Adrenal gland (tissue), 19 donors: ENCODE measurements at places on chromosomes 13 and 19.

- peak; percentile 81 for DNase-seq
Measured at GRCh38 chr19:6738787-6739389, 592 bp upstream of the TRIP10 start.

- DNase-seq: no peak
Measured at GRCh38 chr13:66139701-66140100, 1090.4 kb downstream of the PCDH9 start.

DNA sequence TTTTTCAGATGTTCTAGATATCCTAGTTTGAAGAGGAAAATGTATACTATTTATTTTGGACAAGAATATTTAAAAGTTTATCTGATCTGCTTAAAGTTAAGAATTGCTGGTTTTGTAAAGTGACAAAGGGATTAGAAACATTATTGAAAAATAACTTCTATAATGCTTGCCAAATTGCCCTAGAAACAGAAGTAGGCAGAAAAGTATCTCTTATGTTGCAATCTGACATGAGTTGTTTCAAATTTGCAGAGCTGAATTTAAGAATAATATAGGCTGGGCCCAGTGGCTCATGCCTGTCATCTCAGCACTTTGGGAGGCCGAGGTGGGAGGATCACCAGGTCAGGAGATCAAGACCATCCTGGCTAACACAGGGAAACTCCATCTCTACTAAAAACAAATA, 777.1 kb downstream of the LIG4 start:
- no peak for DNase-seq

DNA sequence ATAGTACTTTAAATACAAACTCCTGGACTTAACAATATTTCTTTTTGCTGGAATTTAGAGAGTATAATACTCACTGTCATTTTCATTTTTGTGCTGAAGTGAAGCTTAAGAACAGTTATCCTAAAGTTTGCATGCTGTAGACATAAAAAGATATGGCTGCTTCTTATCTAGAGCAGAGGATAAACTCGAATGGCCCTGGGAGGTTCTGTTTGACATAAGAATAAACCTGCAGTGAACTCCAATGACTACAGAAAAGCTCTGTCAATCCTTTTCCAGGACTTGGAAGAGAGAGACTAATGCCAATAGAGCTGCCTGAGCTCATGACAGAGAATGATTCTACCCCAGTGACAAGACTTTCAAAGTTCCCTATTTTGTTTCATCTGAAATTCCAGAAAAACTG, 1017.8 kb upstream of the MIR17HG start:
- no peak for DNase-seq

GRCh38 chr19:47444388-47444821, 25.1 kb upstream of the MEIS3 start:
- DNase-seq: no peak

DNA sequence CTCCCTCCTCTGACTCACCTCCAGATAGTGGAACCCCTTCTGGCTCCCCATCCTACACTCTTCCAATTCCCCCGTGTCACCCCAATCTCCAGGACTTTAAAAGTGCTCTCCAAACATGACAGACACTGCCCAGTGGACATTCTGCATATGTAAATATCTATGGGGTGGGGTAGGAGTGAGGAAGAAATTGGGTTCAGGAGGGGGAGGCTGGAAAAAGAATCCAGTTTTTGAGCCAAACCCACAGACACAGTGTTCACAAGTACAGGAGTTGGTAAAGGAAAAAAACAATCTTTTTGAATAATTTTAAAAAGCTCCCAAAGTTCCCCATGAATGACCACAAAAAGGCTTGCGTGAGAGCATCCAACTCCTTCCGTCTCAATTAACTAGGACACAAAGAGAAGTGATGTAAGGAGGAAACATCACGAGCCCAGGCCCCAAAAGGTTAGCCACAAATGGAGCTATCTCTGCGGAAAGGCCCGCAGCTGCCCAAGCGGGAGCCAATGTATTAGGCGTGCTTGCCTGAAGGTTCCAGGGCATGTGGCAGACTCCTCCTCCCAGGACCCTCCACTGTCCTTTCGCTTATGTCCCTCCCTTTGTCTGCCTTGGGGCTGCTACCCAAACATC, 18.0 kb downstream of the ZC3H4 start:
- no peak for DNase-seq

GRCh38 chr13:113821847-113822246, 42.0 kb downstream of the GAS6 start:
- no peak for DNase-seq

DNA sequence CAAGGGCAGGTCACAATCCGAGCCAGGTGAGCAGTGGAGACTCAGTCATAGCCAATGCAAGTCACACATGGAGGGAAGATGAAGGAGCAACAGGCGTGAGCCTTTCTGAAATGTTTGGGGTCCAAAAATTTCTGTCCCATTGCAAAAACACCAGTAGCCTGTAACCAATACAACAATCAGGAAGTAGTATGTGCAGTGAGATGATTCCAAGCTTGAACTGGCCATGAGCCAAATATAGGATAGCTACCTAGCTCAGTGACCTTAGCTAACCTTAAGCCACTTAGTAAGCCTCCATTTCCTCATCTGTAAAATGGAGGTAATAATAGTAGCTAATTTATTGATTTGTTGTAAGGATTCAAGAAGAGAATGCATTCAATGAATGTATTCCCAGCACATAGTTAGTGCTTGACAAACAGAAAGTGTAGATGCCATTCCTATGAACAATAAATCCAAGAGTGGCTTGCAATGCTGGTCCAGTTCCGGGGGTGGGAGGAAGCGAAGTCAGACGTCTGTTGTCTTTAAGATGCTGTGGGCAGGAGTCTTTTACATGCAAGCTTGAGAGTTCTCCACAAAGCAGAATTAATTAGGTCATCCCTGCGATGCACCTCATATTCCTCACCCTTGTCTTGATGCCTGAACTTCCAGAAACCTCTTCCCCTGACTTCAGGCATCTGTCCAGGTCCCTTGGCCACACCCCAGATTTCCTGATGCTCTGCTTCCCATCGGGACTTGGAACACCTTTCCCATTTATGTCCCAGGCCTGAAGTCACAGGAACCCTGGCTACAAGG, 195.7 kb upstream of the UBL3 start:
- DNase-seq: no peak

DNA sequence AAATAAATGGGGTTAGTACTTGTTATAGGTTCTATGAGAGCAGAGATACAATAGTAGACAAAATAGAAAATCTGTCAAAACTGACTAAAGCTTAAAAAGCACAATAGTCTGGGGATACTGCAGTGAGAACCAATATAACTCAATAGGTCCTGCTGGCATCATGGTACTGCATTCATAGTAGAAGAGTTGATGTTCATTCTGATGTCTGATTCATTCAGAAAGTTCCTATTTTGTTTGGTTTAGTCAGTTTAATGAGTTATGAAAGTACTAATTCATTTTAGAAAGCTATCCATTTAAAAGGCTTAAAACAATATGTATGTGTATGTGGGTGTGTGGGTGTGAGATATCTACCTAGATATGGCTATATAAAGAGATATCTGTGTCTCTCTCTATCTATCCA, 152.8 kb downstream of the LHFPL6 start:
- DNase-seq: no peak

GRCh38 chr13:37690361-37690760, 91.8 kb upstream of the POSTN start:
- DNase-seq: no peak

GRCh38 chr13:21420706-21421105, 38.4 kb downstream of the ZDHHC20 start:
- no peak for DNase-seq

- DNase-seq: no peak
Measured at GRCh38 chr13:23644527-23645138, 74.4 kb downstream of the TNFRSF19 start.

DNA sequence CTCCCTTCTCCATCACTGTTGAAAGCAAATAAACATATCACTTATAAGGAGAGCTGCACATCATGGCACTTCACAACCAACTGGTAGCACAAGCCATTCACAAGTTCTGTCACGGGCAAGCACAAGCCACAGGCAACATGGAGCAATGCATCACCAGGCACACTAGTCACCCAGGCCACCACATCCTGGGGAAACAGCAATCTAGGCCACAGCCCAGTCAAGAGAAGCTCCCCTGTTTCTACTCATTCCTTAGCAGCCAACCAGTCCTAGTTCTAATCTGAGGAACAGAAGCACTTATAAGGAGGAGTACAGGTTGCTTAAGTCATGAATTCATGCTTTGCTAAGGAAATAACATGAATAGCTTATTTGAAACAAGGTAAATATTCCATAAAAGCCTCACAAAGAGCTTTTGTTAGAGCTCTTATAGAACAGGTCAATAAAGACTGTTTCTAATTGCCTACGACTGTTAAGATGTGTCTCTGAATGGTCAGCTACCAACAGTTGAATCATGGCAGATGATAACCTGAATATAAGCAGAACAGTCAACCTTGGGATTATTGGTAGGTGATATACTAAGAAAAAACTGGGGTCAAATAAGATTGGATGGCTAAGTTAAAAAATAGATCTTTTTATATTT, 169.0 kb downstream of the TBC1D4 start:
- no peak for DNase-seq

DNA sequence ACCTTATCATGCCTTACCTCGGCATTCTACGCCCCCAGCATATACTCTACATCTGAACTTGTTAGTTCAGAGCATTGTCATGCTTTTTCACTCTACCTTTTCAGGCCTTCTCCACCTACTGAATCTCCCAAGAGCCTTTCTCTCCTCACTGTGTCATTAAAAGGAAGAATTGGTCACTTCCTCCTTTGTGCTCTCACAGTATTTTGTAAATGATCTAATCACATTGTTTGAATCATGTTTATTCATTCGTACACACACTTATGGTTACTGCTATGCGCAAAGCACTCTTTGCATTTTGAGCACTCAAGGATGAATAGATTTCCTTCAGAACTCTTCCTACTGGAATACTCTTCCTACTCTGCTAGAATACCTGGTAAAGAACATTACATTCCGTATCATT, 15.8 kb upstream of the ELF1 start:
- no peak for DNase-seq

DNA sequence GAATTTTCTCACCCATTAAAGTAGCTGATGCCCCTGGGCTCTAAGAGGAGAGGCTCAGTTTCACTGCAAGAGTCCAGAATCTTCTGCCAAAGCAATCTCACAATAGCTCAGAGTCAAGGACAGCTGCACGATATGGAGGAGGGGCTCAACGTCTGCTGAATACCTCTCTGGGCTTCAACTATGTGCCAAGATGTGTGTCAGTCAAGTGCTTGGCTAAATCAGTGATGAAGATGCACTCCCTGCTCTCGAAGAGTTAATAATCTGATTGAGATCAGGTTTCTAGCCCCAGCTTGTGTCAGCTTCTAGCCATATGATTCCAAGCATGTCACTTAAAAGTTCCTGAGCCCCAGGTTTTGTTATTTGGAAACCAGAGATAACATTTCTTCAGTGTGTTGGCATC, 46.8 kb downstream of the KLF12 start:
- DNase-seq: no peak

- DNase-seq: peak; percentile 74
Measured at GRCh38 chr19:570937-571565, 1.3 kb upstream of the BSG start.

DNA sequence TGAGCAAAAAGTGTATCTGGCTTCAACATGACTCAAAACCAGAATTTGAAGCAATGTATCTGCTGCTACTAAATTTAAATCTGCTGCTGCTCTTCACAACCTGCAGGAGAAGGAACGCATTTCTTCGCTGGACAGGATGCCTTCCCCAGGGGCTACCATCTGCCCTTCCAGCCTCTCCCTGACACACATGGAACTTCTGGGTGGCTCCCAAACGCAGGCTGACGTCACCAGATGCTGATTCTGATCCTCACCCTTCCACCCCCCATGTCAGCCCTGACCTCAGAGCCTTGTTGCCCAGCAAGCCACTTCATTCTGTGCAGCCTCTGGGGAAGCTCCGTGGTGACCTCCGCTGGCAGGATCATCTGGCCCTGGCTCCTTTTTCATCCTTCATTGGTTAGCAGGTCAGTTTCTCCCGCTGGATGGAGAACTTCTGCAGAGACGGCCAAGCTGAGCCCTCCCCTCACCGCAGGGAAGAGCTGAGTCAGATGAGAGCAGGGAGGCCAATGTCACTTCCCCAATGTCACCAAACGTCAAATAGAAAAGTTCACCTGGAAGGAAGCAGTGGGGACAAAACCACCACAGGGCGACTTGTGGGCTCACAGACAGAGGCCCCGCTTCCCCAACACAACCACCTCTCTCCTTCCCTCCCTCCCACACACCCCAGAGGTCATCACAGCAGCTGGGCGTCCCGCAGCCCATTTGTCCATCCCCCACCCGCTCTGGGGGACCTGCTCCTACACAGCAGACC, 14.0 kb upstream of the RAB20 start:
- DNase-seq: peak; percentile 79

- no peak for DNase-seq
Measured at GRCh38 chr19:4229179-4229931, at the start of gene EBI3. TSS of gene EBI3 (plus strand) at chr19:4229523. CDS start at chr19:4229551, 28 bp downstream.
